ENCODE measurements at places on chromosomes 4 and X.

DNA sequence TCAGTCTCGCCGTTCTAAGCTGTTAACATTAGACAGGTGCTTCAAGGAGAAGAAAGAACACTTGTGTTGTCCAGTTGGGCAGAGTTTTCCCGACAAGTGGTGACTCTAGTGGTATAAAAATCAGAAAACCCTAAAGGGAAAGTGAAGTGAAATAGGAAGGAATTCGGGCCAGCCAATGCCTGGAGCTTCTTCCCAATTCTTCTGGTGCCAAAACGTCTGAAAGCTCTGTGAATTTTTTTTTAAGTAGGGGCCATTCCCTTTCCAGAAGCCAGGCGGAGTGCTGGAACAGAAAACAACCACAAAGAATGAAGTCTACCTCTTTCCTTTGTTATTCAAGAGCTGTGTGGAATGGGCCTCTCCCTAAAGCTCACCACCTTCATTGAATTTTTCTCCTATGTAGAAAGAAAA lies 43.1 kb upstream of the PPARGC1A start:
- DNase-seq, result peak; percentile 37

DNA sequence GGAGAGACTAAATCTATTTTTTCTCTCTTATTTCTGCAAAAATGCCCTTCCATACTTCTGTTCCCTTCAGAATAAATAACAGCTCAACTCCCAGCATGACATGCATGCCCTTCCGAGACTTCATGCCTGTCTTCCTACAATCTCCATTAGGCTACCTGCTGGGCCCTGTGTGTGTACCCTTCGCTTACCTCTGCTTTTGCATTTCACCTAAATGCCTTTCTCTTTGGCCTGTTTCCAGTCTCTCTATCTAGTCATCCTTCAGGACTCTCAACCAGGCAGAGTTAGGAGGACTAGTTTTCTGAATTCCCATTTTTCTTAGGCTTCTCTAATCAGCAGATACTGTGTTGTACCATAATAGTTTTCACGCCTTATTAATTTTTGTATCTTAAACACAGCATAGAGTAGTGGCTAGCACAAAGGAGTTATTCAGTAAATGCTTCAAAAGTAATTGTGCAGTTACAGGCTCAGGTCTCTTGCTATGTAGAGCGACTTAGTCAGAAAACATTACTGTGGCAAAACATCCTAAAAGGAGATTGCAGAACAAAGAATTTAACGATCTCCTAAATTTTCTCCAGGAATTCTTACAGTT lies 20.5 kb downstream of the SEPTIN11 start:
- no peak for DNase-seq

DNA sequence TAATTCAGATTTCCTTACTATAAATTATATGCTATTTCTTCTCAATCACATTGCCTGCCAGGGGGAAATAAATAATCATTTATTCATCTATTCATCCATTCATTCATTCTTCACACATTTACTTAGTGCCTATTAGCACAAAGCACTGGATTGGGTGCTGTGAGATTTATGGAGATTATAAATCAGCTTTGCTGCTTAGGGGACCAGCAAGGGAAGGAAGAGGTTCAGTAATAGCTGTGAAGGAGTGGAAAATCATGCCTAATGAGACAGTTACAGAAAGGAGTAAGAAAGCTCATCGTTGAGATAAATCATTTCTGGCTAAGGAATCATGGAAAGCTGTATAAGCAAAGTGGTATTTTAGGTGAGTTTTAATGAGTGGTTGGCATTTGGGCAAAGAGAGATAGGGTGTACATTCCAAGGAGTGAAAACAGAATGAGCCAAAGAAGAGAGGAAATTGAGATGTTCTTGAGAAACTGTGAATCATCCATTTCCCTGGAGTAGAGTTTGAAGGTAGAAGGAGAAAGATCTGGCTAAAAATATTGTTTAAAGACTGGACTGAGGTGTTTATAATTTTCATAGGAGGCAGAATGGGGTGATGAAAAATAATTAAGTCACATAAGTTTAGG lies 9.6 kb downstream of the ARSJ start:
- DNase-seq, result no peak

GRCh38 chr4:7115557-7116340 lies 47.9 kb upstream of the GRPEL1 start:
- DNase-seq, result no peak

- no peak for DNase-seq
These were observed 202.7 kb downstream of the OR13H1 start for GRCh38 chrX:131746491-131746968.

Data from choroid plexus epithelial cell (primary cell).